K562 (cell line): ENCODE measurements at places on chromosomes 1 and 21.
A peak's percentile ranks its signal among the peaks of the same experiment; 100 is the strongest.

- no peak for DNase-seq
Observed at GRCh38 chr21:38887062-38887686, 81.4 kb downstream of the ETS2 start.

DNA sequence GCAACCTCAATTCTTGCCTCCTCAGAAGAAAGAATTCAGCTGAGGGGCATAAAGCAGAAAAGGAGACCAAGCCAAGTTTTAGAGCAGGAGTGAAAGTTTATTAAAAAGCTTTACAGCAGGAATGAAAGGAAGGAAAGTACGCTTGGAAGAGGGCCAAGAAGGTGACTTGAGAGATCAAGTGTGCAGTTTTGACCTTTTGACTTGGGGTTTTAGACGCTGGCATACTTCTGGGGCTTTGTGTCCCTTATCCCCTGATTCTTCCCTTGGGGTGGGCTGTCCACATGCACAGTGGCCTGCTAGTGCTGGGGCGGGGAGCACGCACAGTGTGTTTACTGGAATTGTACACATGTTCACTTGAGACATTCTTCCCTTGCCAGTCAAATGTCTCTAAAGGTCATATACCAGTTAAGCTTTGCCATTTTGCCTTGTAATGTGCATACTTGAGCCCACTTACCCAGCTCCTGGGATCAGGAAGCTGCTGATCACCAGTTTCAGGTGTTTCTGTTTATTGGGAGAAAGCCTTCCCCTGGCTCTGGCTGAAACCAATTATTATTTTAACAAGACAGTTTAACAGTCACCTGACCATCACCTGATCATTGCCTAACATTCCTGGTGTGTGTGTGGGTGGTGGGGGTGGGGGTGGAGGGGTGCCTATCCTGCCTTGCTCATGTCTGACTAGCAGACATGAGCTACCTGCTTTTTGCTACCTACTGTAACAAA is 36.2 kb downstream of the UTP25 start:
- peak; percentile 15 for DNase-seq

- DNase-seq, result peak; percentile 90
Observed at GRCh38 chr1:109254621-109255096, 5.3 kb downstream of the CELSR2 start.

DNA sequence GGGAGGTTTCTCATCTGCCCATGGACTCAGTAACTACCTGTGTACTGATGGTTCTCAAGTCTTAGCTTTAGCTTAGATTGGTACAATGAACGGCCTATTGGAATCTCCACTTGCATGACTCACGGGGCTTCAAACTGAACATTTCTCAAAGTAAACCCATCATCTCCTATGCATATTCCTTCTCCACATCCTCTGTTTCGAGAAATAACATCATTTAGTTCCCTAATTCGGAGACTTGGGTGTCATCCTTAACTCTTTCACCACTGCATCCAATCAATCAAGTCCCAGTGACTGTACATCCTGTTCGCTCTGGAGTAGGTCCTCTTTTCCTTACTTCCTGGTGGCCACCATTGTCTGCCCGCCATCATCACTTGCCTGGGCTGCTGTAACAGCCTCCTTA is 55.8 kb downstream of the LGR6 start:
- no peak for DNase-seq

DNA sequence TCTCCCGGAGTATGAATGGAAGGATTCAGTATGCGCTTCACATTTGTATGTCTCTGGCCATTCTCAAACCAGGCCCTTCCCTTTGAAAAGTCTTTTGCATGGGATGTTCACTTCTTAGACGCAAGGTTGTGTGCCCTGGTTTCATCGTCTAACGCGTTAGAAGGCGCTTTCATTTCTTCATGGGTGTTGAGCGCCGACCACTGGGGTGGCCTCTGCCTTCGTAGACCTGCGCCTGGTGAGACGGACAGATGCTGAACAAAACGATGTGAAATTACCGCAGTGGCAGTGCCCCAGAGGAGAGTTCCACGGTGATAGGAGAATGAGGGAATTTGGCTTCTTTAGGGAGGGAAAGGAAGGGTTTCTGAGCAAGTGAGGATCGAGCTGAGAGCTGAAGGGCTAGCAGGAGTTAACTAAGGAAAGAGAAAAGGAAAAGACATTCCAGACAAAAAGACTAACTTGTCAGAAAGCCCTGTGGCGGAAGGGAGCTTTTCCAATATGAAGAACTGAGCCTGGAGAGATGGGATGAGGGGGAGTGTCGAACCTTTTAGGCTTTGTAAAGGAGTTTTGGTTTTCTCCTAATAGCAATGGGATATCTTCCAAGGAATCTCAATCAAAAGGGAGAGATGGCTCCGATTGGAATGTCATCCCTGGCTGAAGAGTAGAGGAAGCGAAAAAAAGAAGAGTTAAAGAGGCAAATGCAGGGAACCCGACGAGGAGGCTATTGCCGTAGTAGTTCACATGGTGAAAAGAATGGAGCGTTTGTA is 951 bp downstream of the GGPS1 start:
- no peak for DNase-seq

GRCh38 chr1:215228193-215228592 is 145.7 kb downstream of the KCNK2 start:
- no peak for DNase-seq

- DNase-seq, result no peak
Observed at GRCh38 chr1:86687595-86687994, 16.8 kb upstream of the SH3GLB1 start.

GRCh38 chr1:204292740-204293139 is 67.0 kb downstream of the PLEKHA6 start:
- no peak for DNase-seq

DNA sequence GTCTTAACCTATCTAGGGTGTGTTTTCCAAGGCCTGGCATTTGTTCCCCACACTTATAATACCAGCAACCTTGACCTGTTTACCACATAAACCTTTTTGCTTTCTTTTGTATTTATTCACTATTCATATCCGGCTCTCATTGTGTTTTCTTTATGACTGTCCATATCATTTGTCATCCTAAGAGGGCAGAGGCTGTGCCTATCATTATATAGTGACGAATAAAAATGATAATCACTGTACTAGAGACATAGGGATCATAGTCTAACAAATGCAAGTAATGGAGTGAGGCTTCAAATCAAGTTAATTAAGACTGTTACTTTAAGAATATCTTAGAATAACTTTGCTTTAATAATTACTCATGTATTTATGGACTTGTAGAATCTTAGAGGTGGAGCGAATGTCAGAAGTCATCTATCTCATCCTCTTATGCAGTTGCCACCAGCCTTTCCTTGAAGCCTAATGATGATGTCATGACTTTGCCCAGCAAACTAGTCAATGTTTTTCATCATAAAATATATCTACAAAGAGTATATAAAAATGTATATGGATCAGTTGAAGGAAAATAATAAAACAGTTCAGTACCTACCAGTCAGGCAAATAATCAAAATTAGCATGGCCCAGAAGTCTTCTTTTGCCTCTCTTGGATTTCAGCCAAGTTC is 4.7 kb upstream of the ETV3 start:
- DNase-seq, result no peak

GRCh38 chr1:17596186-17596585 is 56.7 kb downstream of the ARHGEF10L start:
- DNase-seq, result no peak

- no peak for DNase-seq
Observed at GRCh38 chr21:45293220-45293725, 5.6 kb upstream of the POFUT2 start.

GRCh38 chr1:177966199-177966598 is 3.7 kb downstream of the SEC16B start:
- no peak for DNase-seq

DNA sequence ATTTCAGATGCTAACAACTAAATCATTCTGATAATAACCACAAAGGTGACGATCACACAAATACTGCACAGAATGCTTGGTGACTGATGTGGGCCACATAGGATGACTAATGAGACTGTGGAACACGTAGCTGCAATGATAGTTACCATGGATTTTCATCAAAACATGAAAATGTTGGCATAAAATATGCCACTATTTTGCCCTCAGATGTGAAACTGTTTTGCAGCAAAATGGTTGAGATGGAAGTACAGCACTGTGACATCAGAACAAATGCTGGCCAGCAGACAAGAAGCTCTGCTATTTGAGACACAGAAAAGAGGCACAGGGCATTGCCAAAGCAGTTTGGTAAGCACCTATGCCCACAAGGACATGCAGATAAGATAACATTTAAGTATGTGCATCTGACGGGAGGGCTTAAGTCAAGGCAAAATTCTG is 83.8 kb downstream of the NIBAN1 start:
- no peak for DNase-seq

- no peak for DNase-seq
Observed at GRCh38 chr1:59397139-59397858, 100.4 kb downstream of the FGGY start.

- peak; percentile 9 for DNase-seq
Observed at GRCh38 chr1:70227439-70227838, 6.3 kb downstream of the SRSF11 start.

DNA sequence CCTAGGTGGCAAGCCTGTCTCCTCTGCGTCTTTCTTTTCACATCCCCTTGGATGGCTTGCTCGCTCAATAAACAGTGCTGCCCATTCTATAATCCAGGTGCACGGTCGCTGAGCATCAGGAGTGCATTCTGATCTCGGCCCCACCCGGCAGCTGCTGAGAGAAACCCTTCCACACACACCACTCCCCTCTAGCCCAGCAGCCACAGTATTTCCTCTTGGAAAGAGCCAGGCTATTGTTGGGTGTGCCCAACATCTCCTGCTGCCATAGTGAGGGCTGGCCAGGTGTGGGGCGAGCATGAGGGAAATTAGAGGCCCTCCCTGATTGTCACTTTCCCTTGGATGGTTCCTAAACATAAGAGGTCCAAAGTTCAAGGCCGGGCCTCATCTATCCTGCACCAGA is 24.7 kb downstream of the GPA33 start:
- no peak for DNase-seq

- no peak for DNase-seq
Observed at GRCh38 chr1:116166011-116166571, 54.9 kb downstream of the MAB21L3 start.

DNA sequence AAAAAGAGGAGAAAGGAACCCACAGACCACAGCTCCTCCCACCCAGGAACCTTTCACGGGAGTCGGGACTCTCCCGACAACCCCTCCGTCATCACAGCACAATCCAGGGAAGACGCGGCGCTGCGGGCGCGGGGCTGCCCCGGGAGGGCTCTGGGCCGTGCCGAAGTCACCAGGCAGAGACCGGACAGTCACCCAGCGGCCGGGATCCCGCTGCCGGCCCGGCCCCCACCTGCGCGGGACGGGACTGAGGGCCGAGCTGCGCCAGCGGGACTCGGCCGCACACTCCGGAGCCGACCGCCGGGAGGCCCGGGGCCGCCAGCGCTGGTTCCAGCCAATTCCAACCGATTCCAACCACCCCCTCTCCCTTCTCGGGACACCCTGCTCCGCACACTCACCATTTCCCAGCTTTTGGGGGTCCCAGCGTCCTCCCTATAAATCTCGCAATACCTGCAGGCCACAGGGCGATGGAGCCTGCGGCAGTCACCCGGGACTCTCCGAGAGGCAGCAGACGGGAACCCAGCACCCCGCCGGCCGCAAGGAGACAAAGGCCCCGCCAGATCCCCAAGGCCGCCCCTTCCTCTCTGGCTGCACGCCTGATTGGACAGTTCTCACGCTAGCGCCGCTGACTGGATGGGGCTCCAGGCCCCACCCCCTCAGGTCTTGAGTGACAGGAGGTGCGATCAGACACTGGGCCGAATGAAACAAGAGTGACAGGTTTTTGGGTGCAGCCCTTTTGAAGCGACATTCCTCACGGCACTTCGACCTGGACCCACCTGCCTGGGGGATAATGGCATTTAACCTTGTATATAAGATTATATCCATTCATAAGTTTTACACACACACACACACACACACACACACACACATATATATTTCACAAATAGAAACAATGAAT is at the start of gene ZNF695:
ZNF695 (minus strand) TSS at position 547 of the 895 bp plus-strand sequence; CDS start at position 398, 149 bp downstream.
- DNase-seq, result peak; percentile 98

GRCh38 chr1:228930479-228930957 is 195.2 kb downstream of the RHOU start:
- peak; percentile 21 for DNase-seq

GRCh38 chr1:21668951-21669257 is 253 bp downstream of the RAP1GAP start:
- no peak for DNase-seq
